Ovary (tissue), 10 donors: ENCODE measurements at places on chromosomes 6 and 20. TPM values are rescaled to one million over a fixed set of nuclear protein-coding genes. Genes with fewer than 3 reads are reported as not detected.
A peak's percentile ranks its signal among the peaks of the same experiment; 100 is the strongest.

DNA sequence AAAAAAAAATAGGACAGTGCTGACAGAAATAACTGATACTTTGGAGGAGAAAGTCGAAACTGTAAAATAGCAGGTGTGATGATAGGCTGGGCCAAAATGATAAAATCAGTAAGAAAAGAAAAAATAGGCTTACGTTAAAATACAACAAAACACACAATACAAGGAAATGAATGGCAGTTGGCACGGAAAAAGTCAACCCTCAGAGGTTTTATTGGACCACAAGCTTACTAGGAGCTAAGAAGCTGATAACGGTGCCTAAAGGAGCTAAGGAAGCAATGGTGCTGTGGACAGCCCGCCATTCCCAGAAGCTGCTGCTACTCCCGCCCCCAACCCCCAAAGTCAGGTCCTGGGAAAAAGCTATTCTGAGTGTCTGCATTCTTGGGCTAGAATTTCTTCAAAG lies 55.9 kb upstream of the RNF146 start:
- no peaks in the 10 kb centered on the region for H3K36me3 ChIP-seq
- no peak overlapping the region for H3K27ac ChIP-seq
- H3K4me1 ChIP-seq = no peaks in the 10 kb centered on the region

GRCh38 chr20:9403448-9403847 lies 110.9 kb upstream of the LAMP5 start:
- DNase-seq = no peak
- no peaks in the 10 kb centered on the region for H3K36me3 ChIP-seq
- H3K27ac ChIP-seq = no peak overlapping the region
- H3K4me1 ChIP-seq = no peaks in the 10 kb centered on the region
- H3K4me3 ChIP-seq = no peak overlapping the region

DNA sequence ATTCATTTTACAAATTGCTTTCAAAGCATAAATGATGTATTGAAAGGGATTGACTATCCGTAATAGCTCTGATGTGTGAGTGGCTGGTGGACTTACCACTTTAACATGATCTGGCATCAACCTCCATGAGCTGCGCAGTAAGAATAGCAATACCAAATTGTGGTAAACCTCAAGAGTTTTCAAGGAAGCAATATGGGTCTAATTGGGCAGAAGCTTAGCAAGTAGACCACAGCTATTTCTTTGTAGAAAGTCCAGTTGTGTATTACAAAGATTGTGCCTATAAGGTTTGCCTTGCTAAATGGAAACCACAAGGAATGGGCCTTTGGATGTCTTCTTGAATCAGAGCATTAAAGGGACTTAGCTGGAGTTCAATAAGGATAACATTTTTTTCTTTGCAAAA lies 736.6 kb downstream of the KIF16B start:
- no peaks in the 10 kb centered on the region for H3K4me1 ChIP-seq
- H3K36me3 ChIP-seq = no peaks in the 10 kb centered on the region
- H3K4me3 ChIP-seq = no peak overlapping the region
- no peak for DNase-seq
- H3K27me3 ChIP-seq = no peaks in the 10 kb centered on the region

DNA sequence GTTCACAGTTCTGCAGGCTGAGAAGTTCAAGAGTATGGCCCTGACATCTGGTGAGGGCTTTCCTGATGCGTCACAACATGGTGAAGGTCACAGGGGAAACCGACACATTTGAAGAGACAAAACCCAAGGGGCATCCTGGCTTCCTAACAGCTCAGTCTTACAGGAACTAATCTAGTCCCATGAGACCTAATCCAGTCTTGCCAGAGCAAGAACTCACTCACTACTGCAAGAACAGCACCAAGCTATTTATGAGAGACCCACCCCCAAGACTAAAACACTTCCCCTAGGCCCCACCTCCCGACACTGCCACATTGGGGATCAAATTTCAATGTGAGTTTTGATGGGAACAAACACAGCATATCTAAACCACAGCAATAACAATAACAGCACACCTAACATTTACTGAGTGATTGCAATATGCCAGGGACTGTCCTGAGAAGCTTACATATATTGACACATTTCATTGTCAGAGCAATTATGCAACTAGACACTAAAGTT lies 46.6 kb downstream of the TPBG start:
- H3K4me3 ChIP-seq = no peak overlapping the region
- no peak overlapping the region for H3K27ac ChIP-seq
- no peaks in the 10 kb centered on the region for H3K4me1 ChIP-seq
- no peaks in the 10 kb centered on the region for H3K27me3 ChIP-seq
- no peaks in the 10 kb centered on the region for H3K36me3 ChIP-seq
- DNase-seq = no peak

- H3K4me3 ChIP-seq = peak overlapping the region; percentile 84
- no peak overlapping the region for H3K27ac ChIP-seq
- DNase-seq = no peak
- no peaks in the 10 kb centered on the region for H3K36me3 ChIP-seq
Observed at GRCh38 chr6:170555305-170555704, 1.1 kb downstream of the TBP start.

GRCh38 chr6:143465546-143465945 lies 14.9 kb downstream of the PEX3 start:
- no peak for DNase-seq
- H3K4me1 ChIP-seq = no peaks in the 10 kb centered on the region
- H3K4me3 ChIP-seq = no peak overlapping the region
- H3K36me3 ChIP-seq = no peaks in the 10 kb centered on the region
- H3K27ac ChIP-seq = no peak overlapping the region

DNA sequence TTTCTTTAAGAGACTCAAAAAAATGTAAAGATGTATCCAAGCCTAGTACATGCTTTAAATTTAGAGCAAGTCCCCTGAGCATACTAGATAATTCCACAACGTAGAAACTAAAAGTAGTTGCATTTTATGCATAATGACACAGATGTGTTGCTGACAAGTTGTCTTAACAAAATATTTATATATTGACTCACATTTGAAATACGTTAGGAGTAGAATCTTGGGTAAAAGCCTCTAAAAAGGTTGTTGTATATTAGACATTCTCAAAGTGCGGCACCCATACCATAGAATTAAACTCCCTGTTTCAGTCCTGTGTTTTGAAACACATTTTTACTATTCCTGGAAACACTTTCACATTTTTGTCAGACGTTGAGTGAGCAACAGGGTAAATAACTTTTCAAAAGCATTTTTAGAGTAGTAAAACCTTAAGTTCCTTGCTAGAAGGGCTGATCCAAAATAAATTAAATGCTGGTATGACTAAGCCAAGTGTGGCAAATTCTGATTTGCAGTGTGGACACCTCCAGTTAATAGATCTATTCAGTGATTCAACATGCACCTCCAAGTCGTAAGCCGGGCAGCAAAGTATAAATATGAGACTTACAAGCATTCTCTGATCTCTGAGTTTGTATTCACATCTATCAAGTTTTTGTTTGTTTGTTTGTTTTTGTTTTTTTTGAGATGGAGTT lies 97.5 kb downstream of the GMDS start:
- H3K4me3 ChIP-seq = no peak overlapping the region
- no peaks in the 10 kb centered on the region for H3K36me3 ChIP-seq
- no peak for DNase-seq

DNA sequence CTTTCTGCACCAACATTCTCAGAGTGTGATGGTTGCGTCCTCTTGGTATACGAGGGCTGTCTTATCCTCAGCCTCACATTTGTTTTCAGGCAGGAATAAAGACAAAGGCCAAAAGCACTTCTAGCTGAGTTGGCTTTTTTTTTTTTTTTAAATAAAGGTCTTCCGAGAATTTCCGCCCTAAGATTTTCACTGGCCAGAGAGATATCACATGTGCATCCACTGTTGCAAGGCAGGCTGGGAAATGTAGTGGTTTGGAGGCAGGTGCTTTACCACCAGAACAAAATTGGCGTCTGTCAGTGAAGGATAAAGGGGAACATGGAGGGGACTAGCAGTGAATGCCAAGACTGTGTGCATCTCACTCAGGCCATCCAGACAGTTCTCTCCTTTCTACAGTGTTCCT lies 334.9 kb upstream of the SOX4 start:
- no peaks in the 10 kb centered on the region for H3K27me3 ChIP-seq
- H3K27ac ChIP-seq = no peak overlapping the region
- no peak overlapping the region for H3K4me3 ChIP-seq
- no peak for DNase-seq

- H3K36me3 ChIP-seq = no peaks in the 10 kb centered on the region
- H3K27ac ChIP-seq = no peak overlapping the region
- DNase-seq = no peak
- no peaks in the 10 kb centered on the region for H3K27me3 ChIP-seq
Observed at GRCh38 chr6:124546601-124547000, 415.6 kb upstream of the RNF217 start.

DNA sequence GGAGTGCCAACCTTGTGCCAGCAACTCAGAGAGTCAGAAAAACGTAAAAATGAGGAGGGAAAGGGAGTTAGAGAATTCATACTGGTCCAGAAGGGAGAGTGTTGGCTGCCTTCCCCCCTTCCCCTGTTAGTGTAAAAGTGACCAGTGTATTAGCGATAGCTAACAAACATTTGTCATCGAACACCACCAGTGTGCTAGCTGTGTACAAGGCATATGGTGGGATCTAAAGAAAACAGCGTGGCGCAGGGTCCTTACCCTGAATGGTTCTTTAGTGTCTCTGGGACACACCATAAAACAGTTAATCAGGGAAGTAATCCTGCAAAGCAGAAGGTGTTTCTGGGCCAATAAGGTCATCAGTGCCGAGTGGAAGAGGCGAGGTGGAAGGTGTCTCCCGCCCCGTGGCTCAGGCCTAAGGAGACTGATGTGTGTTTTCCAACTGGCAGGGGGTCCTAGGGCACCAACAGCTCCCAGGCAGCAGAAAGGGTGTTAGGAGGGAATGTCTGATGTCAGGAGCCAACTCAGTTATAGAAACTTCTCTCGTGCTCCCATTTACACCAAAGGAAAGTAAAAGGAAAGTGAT lies 91.9 kb downstream of the TCP11 start:
- no peaks in the 10 kb centered on the region for H3K27me3 ChIP-seq
- peaks cover 33% of the 10 kb centered on the region for H3K4me1 ChIP-seq
- no peak overlapping the region for H3K4me3 ChIP-seq
- DNase-seq = no peak
- peak overlapping the region; percentile 20 for H3K27ac ChIP-seq

DNA sequence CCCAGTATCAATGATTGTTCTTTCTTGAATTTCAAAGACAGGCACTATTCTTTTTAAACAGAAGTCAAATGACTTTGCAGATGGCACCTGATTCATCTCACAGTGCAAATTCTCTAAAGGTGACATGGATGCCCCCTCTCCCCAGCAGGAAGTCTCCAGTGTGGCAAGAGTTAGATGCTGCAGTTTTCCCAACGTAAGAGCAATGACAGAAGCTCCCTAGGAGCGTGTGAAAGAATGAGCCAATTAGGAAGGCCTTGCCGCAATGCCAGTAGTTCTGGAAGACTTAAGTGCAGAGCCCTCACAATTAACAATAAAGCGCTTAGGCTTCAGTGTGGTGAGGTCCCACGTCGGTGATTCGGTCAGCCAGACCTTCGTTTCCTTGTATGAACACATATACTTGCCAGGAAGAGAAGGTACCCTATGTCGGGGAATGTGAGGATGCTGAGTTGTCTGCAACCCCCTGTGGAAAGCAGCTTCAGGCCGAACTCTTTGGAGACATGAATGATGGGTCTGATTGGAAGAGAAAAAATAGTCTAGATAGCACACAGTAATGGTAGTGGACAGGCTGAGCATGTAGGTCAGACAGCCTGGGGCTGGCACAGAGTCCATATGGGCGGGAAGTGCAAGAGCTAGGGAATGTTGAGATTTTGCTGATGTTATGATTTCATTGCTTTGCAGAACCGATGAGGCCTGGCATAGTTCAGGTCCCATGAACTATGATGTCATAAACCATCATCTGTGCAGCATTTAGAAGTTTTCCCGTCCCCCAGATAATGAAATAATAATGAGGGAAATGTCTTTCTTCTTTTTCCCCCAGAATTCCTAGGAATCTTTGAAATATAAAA lies 132.6 kb downstream of the PHACTR1 start:
- no peaks in the 10 kb centered on the region for H3K27me3 ChIP-seq
- H3K4me1 ChIP-seq = no peaks in the 10 kb centered on the region
- DNase-seq = no peak
- no peak overlapping the region for H3K4me3 ChIP-seq

DNA sequence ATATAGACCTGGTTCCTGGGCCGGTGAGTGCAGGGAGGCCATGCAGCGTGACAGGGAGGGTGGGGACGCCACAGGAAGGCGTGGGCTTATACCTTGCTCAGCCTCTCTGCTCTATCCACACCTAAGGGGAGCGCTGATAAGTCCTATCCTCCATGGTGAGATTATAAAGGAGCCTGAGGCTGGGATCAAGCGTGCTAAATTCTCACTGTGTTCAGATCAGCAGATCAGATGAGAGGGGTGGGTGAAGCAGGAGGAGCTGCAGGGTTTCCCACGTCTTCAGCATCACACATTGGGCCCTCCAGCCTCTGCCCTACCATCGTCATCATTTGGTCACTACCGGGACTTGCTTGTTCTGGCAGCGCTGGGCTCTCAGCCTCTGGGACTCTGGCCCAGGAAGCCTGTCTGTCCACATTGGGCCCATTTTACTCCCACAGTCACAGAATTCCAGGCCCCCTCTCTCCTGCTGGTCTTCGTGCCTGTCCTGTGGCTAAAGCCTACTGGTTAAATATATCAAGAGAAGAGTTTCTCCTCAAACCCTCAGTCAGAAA lies 29.1 kb upstream of the PDE10A start:
- no peak overlapping the region for H3K4me3 ChIP-seq
- H3K27ac ChIP-seq = no peak overlapping the region
- DNase-seq = no peak
- H3K36me3 ChIP-seq = no peaks in the 10 kb centered on the region

DNA sequence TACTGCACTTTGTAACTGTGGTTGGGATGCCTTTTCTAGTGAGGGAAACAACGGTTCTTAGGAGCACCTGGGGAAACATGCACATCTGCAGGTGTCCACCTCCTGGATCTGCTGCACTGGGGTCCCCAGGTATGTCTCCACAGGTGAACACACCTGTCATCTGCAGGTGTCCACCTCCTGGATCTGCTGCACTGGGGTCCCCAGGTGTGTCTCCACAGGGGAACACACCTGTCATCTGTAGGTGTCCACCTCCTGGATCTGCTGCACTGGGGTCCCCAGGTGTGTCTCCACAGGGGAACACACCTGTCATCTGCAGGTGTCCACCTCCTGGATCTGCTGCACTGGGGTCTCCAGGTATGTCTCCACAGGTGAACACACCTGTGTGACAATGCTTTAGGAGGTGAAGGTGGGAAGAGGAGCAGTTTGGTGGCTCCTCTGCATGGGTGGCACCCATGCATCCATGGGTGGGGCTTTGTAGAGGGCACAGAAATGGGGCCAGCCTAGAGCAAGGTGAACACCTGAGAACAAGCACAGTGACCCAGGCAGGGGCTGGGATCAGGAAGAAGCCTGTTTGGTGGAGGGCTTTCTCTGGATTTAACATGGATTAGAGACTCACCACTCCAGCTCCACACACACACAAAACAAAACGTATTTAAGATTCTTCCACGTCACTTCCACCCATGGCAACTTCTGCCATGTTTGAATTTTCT lies 206.0 kb upstream of the CDH4 start:
- H3K27ac ChIP-seq = no peak overlapping the region
- H3K27me3 ChIP-seq = no peaks in the 10 kb centered on the region
- H3K4me1 ChIP-seq = no peaks in the 10 kb centered on the region
- no peak for DNase-seq
- H3K4me3 ChIP-seq = no peak overlapping the region

GRCh38 chr6:139386404-139386803 lies 12.0 kb upstream of the CITED2 start:
- no peak for DNase-seq
- peaks cover 2% of the 10 kb centered on the region for H3K4me1 ChIP-seq
- no peaks in the 10 kb centered on the region for H3K36me3 ChIP-seq
- peaks cover 2% of the 10 kb centered on the region for H3K27me3 ChIP-seq

Gene MCHR2
- total RNA-seq = not detected

Gene GPR6
- not detected for total RNA-seq

Gene MBOAT1
- 30.2 TPM for total RNA-seq

Gene ACAT2
- total RNA-seq = 25.1 TPM

Gene SRSF12
- total RNA-seq = 4.8 TPM

Gene MEI4
- total RNA-seq = 0.07 TPM

Gene RRBP1
- total RNA-seq = 142 TPM

Gene EPHA7
- 2.0 TPM for total RNA-seq
